ENCODE measurements at places on chromosomes 6 and 20. TPM values are rescaled to one million over a fixed set of nuclear protein-coding genes. Genes with fewer than 3 reads are reported as not detected.

The EYA4 gene
- total RNA-seq = 26.2 TPM

The ISM1 gene
- total RNA-seq = not detected

The ELOVL2 gene
- total RNA-seq = under 0.01 TPM

The FRMD1 gene
- not detected for total RNA-seq

The DPPA5 gene
- not detected for total RNA-seq

The CCN5 gene
- total RNA-seq = 25.3 TPM

The C6orf163 gene
- total RNA-seq = 2.2 TPM

The PRL gene
- not detected for total RNA-seq

The RNF39 gene
- not detected for total RNA-seq

The SYTL3 gene
- total RNA-seq = 4.9 TPM

The OPRM1 gene
- not detected for total RNA-seq
